ENCODE measurements at places on chromosomes 3 and 15.

GRCh38 chr3:151900460-151900859, 27.0 kb downstream of the SUCNR1 start:
- no peak for DNase-seq

GRCh38 chr3:185813205-185813604, 11.6 kb downstream of the IGF2BP2 start:
- DNase-seq = no peak

- DNase-seq = no peak
Measured at GRCh38 chr15:56342653-56343052, 22.6 kb upstream of the TEX9 start.

- DNase-seq = no peak
Measured at GRCh38 chr3:50853936-50854335, 179.2 kb downstream of the DOCK3 start.

DNA sequence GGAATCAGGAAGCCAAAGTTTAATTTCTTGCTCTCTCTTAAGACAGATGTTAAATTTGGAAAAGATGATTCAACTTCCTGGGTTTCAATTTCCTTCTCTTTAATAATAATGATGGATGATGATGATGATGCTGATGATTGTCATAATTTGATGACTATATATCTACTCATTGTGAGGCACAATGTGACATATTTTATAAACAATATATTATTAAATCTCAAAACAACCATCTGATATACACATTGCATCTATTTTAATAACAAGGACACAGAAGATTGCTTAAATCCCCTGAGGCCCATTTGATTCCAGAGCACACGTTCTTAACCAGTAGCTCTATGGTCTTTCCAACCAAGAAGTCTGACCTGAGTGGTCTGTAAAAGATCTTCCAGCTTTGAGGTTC, 124.0 kb downstream of the CNTN6 start:
- DNase-seq = no peak

DNA sequence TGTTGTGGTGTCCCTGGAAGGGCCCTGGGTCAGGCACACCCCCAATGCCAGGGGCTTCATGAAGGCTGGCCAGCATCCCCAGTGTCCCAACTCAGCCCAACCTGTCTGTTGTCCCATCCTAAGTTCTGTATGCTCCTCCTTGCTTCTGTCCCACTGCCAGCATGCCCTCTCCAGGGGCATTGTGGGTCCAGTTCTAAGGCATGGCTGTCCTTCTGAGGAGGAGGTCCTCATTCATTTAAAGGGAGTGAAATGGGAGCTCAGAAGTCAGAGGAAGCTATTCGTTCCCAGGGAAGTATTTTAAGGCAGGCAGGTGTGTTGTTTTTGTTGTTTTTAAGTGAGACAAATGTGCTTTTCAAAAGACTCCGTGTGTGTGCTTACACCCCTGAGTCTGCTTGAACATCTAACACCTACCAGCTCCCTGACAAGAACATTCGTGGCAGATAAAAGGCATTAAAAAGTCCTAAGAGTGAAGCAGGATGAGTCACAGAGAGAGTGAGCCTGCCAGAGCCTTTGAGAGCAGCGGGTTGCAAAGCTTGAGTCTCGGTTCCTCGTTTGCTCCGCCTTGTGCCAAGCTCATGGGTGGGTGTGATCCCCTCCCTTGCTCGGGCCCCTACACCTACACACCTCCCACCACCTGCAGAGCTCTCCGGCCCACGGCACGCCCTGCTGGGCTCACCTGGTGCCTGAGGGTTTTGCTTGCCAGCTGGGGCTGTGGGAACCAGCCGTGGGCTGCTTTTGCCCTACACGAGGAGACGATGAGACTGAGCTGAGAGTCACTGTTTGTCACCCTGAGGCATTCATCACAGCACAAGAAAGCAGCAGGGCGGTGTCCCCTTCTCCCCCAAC, 183.4 kb upstream of the TOPAZ1 start:
- peak; percentile 53 for DNase-seq

GRCh38 chr3:16079519-16079918, 95.0 kb upstream of the GALNT15 start:
- DNase-seq = no peak

DNA sequence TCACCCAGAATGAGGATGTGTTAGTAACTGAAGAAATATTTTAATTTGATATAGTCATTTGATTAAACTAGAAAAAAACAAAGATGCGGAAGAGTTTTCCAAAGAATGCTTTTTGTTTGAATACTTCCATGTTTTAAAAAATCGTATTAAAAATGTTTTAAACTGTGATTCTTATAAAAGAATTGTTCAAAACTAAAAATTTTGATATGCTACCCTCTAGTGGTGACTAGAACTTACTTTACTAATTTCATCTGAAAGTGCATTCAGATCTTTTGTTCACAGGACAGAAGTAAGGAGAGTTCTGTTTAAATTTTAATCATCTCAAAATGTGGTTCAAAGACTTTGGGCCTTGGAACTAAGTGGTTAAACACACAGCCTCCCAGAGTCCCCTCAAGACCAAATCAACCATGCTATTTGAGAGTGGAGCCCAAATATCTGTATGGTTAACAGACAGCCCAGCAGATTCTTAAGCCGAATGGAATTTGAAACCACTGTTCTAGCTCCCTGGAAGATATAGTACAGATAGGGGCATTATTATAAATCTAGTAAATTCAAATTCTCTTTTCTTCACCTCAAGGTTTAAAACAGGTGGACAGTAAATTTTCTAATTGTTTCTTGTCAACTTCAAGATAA, 45.2 kb upstream of the SYNPR start:
- peak; percentile 18 for DNase-seq

DNA sequence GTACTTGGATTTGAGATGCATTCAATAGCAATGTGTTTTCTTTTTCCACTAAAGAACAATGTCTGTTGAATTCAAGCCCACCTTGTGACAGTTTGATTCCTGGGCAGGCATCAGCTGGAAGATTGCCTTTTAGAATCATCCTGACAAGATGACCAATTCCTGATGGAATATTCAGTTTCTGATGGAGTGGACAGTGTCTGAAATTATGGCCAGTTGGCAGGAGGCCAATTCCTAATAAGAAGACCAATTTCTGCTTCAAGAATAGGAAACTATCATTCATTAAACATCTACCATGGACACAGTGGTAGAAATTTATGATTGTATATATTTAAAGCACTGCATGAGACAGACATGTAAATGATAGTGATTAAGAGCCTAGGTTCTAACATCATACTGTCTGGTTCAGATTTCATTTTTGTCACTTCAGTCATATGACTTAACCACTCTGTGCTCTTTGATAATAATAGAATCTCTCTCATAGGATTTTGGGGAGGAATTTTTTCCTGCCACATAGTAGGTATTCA, 133.6 kb downstream of the CLSTN2 start:
- DNase-seq = no peak

- no peak for DNase-seq
Measured at GRCh38 chr15:36484038-36484778, 95.2 kb upstream of the CDIN1 start.

DNA sequence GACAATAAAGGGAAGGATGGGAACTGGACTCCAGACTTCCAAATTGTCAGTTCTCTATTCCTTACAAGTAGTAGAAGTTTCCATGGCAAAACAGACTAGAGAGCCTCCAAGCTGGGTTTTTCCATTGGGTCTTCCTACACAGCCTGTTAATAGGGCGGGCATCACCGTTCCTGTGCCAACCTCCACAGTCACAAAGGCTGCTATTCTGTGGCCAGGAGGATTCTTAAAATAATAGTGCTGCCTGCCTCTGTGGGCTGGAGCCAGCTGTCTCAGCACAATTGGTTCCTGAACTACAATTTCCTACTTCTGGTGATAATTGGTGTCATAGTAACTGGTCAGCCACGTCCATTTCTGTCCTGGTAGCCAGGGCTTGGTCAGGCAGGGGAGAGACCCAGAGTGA, 38.6 kb downstream of the LYZL4 start:
- DNase-seq = no peak

GRCh38 chr15:47792231-47792630, 74.9 kb downstream of the SEMA6D start:
- DNase-seq = no peak

- DNase-seq = peak; percentile 62
Measured at GRCh38 chr15:68154923-68155559, 50.1 kb downstream of the CALML4 start.

GRCh38 chr15:77838061-77838460, 205.3 kb upstream of the LINGO1 start:
- DNase-seq = no peak

DNA sequence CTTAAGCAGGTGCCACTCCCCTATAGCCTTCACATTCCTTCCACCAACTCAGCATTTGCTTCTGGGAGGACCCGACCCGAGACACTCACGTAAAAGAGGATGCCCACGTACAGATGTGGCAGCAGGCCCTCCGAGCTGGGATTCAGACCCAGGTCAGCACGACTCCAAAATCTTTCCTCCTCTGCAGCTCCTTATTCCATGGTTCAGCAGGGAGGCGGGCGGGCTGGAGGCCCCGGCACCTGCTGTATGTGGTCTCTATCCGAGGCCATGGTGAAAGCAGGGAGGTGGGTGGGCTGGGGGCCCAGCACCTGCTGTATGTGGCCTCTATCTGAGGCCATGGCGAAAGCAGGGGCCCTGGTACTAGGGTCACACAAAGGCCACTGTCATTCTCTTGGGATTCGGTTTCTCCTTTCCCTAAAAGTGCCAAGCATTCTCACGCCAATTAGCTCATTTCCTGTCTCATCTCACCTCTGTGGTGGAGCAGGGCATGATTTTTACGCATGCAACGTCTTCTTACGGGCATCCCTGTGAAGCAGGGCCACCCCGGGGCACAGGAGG, 5.9 kb upstream of the MUC4 start:
- DNase-seq = no peak

GRCh38 chr15:79179108-79179561, 88.6 kb upstream of the RASGRF1 start:
- DNase-seq = no peak

GRCh38 chr3:171039674-171040073, 13.2 kb upstream of the SLC2A2 start:
- no peak for DNase-seq

- DNase-seq = no peak
Measured at GRCh38 chr3:185131602-185132256, 21.1 kb downstream of the C3orf70 start.

- no peak for DNase-seq
Measured at GRCh38 chr3:194773216-194773615, 87.5 kb downstream of the FAM43A start.

- no peak for DNase-seq
Measured at GRCh38 chr3:53255423-53255774, 423 bp downstream of the TKT start.

DNA sequence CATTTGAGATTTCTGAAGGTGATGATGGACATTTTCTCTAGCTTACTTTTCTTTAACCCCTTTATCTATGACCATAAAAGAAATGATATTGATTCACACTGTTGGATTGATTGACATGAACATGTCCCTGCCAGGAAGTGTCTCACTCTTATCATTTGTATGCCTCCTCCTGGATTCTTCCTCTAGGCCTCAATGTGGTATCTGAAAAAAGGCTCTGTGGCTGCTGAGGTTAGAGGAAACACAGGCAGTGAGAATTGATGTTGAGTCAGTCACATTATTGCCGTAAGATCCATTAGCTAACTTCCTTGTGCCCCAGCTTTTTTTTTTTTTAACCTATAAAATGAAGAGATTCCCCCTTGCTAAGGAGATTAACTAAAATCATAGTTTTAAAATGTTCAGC, 8.0 kb upstream of the THRB start:
- no peak for DNase-seq

DNA sequence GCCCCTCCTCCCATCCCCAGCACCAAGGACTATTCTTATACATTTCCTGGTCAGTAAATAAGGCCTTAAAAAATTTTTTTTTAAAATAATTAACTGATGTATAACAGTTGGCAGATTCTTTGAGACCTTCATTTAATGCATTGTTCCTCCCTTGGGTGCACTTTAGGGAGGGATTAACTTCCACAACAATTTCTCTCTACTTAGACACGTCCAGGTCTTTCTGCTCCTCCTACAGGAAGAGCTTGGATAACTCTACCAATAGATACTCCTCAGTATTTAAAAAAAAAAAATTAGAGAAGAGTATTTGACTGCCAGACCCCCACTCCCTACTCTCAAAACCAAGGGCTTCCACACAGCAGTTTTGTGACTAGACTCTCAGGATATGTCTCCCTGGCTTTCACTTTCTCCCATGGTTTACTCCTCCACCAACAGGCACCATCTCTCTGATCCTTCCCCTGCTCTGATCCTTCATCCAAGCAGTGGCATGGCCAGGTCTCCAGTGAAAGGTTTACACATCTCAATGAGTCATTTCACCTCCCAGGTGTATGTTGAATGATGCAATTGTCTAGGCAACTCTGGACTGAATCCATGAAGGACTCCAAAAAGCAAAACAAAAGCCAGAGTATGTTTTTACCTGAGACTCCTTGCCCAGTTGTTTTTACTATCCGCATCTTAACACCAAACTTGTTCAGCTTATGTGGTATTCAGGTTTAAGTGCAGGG, 7.4 kb downstream of the ZIC4 start:
- DNase-seq = no peak

GRCh38 chr3:142866841-142867631, 21.8 kb downstream of the PCOLCE2 start:
- DNase-seq = peak; percentile 64

DNA sequence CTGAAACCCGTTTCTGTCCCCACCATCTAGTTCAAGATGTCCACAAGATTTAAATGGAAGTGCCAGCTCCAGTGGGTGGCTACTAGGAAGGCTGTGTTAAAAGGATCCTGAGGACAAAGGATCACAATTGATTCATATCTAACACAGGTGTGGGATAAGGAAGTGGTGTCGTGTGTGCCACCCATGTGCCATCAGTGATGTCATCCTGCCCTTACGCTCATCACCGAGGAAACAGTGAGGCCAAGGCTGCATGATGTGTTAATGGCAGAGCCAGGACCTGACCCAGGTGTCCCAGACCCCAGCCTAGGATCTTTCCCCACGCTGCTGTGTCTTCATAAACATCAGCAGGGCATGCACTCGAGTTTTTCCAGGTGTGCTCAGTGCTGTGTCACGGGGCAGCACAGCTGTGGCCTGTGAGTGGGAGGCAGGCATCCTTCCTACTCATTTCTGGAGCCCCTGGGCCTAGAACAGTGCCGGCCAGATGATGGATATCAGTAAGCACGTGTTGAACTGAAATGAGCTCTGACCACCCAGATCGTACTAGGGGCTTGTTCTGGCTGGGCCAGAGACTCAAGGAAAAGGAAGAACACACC, 10.6 kb upstream of the TGM5 start:
- no peak for DNase-seq

DNA sequence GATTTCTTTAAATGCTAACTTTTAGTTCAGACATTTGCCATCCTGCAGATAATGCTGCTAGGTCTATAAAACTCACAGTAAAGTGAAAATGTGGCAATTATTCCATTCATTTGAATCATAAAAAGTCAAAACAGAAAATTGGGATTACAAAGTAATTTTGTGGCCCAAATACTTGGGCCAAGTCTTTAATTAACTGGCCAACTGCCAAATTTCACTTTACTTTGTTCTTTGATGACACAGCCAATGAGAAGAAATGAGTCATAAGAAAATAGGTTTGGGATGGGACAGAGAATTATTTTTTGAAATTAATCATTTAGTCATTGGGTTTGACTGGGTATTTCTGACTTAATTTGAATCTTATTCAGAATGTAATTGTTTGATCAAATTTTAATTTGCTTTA, 89.8 kb upstream of the SLC2A2 start:
- DNase-seq = no peak

- no peak for DNase-seq
Measured at GRCh38 chr3:32186876-32187275, 51.6 kb upstream of the CMTM8 start.

- DNase-seq = peak; percentile 80
Measured at GRCh38 chr15:74780523-74781430, 1.1 kb upstream of the CSK start.
